CD4-positive, CD25-positive, alpha-beta regulatory T cell (primary cell): ENCODE measurements at places on chromosomes 4 and X. TPM values are rescaled to one million over a fixed set of nuclear protein-coding genes. Genes with fewer than 3 reads are reported as not detected.

The SSX4B gene
- not detected for total RNA-seq

The SLC9A7 gene
- 6.4 TPM for total RNA-seq

The LINC00632 gene
- total RNA-seq = 0.54 TPM

The LEF1 gene
- total RNA-seq = 469 TPM

The HELT gene
- total RNA-seq = not detected

The RASGEF1B gene
- 28.0 TPM for total RNA-seq

The IL2 gene
- 1.0 TPM for total RNA-seq
